Stimulated activated CD4-positive, alpha-beta T cell treated with anti-CD3 and anti-CD28 coated beads, Interleukin-2, amount 100 ng/mL, for 24 hours (primary cell): ENCODE measurements at places on chromosomes 16 and 17.

- DNase-seq, result peak; percentile 19
These were observed 43.2 kb upstream of the DNAJA2 start for GRCh38 chr16:47016700-47017133.

- DNase-seq, result no peak
These were observed 19.5 kb downstream of the MARVELD3 start for GRCh38 chr16:71645450-71645849.

GRCh38 chr16:17138801-17139200, 332.0 kb downstream of the XYLT1 start:
- no peak for DNase-seq

GRCh38 chr17:76640550-76641380, 2.8 kb downstream of the ST6GALNAC1 start:
- DNase-seq, result no peak

DNA sequence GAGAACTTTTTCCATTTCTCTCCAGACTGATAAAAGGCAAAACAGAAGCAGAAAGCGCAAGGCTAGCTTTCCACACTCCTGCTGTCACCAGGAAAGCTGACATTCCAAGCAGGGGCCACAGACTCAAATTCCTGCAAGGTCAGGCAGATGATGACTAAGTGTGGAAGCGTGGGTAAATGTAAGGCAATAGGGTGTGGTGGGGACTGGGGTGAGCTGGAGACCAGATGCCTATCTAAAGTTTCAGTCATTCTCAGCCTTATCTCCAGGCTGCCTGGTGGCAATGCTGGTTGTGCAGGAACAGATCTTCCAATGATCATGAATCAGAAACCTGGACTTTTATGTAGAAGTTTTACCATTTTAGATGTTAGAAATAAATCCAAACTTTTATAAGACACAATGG, 224.1 kb downstream of the GSG1L start:
- no peak for DNase-seq
